Effector memory CD4-positive, alpha-beta T cell (primary cell): ENCODE measurements at places on chromosomes 12 and 14.

- no peak for DNase-seq
Measured at GRCh38 chr12:76666290-76666835, 97.6 kb upstream of the ZDHHC17 start.

DNA sequence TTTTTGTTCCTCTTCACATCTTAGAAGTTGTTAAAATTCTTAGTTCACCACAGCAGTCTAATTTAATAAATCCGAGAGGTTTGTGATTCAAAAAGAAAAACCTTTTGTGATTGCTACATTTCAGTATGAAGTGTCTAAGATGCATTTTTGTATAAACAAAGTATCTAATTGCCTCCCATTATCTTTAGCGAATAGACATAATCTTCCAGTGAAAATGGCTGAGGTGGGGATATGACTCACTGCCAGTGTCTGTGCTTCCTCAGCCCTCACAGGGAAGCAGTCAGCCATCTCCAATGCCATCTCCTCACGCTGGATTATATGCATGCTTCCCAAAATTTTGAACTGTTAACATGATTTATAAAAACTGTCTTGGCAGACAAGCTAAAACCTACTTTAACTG is 7.6 kb downstream of the GCH1 start:
- DNase-seq, result no peak

DNA sequence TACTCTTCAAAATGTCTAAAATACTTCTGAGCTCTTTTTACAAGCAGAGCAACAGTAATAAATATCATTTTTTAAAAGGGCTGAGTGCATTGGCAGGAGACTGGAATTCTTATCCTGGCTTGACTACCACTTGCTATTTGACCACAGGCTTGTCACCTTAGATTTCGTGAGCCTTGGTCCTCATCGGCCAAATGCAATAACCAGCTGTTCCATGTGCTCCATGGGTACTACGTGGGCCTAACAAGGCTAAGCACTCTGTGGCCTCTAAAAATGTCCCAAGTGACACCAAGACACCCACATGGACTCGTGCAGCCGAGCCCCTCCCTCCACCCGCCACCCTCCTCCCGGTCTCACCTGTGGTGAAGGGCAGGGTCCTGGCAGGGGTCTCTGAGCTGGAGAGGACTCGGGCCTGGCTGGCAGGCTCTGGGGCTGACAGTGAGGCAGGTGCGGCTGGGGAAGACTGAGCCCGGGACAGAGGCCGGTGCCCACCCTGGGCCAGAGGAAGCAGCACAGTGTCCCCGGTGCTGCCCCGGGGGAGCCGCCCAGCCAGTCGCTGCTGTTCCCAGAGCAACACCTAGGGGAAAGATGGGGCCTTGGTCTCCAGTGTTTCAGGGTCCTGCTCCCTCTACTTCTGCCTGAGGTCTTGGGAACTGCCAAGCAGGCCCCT is 20.1 kb downstream of the SLC48A1 start:
- DNase-seq, result no peak

DNA sequence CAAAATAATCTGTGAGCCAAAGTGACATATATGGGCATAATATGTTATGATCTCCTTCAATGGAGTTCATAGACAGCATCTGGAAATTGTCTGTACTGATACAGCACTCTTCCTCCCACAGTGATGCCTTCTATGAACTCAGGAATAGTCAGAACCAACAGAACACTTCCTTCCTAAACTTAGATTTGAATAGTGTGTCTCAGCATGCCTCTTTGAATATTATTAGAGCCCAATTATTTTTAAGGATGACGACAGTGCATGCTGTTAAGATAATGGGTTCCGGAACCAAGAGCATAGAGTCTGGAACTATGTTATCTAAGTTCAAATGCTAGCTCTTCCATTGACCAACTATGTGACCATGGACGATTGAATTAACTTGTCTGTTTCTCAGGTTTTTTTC is 386.6 kb upstream of the PRICKLE1 start:
- no peak for DNase-seq

GRCh38 chr14:105167303-105168092 is 1.1 kb downstream of the JAG2 start:
- no peak for DNase-seq

- no peak for DNase-seq
Measured at GRCh38 chr14:48805315-48805714, 780.9 kb downstream of the RPS29 start.

DNA sequence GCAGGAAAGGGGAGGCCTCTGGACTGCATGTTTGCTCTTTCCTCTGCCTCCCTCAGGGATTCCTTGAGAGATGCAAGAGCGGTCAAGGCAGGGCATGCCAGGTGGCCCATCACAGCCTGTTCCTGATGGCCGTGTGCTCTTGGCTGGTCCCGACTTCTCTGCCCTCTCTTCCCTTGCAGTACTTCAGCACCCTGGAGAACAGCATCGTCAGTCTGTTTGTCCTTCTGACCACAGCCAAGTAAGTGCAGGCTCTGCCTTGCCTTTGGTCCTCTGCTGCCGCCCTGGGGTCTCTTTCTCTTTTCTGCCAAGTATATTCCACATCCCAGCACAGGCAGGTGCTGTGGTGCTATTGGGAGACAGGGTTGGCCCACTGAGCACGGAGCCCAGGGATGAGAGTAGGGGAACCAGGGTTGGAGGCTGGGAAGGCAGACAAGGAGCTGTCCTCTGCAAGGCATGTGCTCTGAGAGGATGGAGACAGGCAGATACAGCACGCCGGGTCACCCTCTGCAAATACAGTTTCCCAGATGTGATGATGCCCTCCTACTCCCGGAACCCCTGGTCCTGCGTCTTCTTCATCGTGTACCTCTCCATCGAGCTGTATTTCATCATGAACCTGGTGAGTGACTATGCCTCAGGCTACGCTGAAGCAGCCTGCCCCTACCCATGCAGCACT is 51.9 kb downstream of the TPCN1 start:
- DNase-seq, result no peak

DNA sequence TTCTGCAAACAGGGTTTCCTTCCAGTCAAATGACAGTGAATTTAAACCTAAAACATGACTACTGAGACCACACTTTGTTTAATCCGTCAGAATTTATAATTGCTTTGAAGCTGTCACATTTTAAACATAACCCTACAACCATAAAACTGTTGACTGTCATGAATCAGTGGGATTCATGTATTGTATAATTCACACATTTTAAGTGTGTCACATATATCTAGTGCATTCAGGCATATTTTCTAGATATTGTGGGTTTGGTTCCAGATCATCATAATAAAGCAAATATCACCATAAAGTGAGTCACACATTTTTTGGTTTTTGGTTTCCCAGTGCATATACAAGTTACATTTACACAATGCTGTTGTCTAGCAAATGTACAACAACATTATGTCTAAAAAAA is 304.4 kb downstream of the TMEM132D start:
- no peak for DNase-seq

- DNase-seq, result no peak
Measured at GRCh38 chr12:56699020-56699661, 11.1 kb upstream of the PTGES3 start.

DNA sequence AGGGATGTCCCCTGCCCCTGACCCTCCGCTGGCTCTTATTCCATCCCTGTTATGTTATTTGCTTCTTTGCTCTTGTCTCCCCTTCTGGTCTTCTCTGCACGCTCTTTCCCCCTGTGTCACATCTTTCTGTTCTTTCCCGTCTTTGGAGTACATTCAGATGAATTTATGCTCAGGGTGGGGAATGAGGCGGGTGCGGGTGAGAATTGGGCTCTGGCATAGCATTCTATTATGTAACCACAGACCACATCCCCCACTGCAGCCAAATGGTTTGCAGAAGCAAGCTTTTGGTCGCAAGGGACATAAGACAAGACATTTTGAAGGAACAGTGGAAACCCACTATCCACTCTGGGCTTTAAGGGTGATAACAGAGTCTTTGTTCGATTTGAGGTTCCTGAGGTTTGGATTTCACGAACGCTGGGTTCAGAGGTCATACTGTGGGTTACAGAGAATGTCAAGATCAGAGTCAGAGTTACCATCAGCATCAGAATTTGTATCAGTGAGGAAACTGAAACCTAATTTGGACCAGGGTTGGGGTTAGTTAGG is 3.8 kb downstream of the ENDOU start:
- DNase-seq, result no peak

- no peak for DNase-seq
Measured at GRCh38 chr14:84991021-84991420, 538.9 kb upstream of the FLRT2 start.

- DNase-seq, result no peak
Measured at GRCh38 chr12:47547077-47547476, 158.8 kb downstream of the RPAP3 start.
